Stimulated activated CD4-positive, alpha-beta T cell treated with anti-CD3 and anti-CD28 coated beads, Interleukin-2, amount 100 ng/mL, for 48 hours (primary cell): ENCODE measurements at places on chromosomes 4 and X.
A peak's percentile ranks its signal among the peaks of the same experiment; 100 is the strongest.

DNA sequence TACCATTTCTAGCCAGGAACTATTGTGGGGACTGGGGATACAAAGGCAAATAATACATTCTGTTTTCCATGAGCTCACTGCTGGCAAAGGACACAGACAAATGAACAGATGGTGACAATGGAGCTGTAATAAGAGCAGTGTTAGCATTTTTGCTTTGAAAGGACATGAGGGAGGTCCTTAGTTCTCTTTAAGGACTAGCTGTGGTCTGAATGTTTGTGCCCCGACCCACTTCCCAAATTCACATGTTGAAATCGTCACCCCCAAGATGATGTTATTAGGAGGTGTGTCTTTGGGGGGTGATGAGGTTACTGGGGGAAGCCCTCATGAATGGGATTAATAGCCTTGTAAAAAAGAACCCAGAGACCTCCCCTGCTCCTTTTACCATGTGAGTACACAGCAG lies 30.3 kb downstream of the CCNG2 start:
- no peak for DNase-seq

GRCh38 chrX:109936598-109936997 lies 66.3 kb upstream of the TMEM164 start:
- no peak for DNase-seq

DNA sequence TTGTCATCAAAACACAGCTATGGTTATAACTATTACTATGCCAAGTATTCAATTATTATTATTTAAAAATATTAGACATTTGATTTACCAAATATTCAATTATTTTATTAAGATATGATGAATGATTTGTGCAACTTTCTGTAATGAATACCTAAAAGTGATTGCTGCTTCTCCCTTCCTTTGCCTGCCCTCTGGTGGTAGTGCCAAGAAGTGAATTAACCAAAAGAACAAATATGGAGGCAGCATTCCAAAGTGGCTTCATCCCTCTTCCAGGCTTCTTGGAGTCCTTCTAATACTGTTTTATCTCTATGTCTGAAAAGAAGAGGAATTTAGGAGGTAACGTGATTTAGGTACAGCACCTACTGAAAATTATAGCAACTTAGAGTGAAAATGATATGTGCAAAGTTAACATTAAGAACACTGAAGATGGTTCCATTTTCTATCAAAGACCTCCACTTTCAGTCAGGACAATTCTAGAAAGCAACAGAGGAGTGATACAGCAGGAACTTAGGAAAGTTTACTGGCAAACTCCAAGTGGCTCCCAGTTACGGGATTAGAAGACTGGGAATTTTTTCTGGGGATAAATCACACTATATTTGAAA lies 43.0 kb downstream of the ENPEP start:
- peak; percentile 5 for DNase-seq

- DNase-seq: no peak
Measured at GRCh38 chrX:109281483-109282275, 200.2 kb downstream of the GUCY2F start.

DNA sequence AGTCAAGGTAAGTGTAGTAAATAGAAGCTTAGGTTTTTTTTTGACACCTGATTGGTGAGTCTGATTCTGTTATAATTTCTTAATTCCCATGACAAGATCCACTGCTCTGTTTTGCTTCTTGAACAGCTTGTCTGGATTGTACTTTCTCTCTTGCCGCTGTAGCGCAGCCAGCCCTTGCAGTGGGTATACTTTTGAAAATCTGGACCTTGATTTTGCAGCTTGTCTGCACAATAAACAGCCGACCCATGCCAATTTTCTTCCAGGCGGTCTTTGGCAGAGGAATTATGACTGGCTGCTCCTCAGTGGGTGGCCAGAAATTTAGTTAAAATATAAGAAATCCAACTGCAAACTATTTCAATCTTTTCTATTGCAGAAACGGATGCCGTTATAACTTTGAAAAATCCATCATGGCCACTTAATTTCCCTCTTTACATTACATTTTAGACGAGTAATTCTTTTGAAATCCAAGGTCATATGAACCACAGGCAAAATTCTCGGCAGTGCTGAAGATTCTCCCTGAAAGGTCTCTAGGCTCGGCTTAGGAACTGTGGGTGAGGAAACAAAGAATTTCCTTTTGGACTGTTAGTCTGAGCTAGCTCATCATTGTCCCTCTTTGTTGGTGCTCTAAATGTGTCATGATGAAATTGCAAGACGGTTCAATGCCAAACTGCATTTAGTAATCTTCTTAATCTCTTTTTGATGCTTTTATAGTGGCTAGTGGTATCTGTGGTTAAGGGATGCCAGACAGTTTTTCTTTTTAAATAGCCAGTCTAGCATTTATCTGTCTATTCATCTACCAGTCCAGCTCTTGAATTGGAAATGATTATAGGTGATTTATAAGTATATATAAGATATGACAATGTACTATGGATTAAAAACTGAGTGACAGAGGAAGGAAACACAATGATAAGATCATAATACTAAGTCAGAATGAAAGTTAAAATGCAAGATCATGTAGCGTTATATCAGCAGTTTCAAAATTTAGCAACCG lies 31.5 kb upstream of the PTTG2 start:
- no peak for DNase-seq

DNA sequence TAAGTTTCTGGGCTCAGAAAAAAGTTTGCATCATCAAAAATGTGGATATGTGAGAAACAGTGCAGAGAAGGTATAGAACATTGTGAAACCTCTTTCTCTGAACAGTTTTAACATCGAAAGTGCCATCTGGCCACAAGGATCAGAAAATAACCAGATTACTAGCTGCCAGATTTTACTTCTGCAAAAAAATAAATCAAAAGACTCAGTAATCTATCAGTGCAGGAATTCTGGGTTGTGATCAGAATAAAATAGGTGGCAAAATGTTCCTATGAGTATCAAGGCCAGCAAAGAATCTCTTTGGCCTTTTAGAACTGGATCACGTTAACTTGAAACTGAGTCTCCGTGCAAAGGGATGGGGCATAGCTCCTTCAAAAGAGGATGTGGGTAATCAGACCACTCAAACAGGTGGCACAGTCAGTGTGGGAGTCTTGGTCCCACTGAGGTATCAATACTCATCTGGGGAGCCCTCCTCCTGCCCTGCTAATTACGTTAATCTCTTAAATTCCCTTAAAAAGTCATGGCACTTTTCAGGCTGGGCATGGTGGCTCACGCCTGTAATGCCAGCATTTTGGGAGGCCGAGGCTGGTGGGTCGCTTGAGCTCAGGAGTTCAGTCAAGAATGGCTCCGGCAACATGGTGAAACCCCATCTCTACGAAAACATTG lies 26.7 kb upstream of the RBM47 start:
- no peak for DNase-seq

DNA sequence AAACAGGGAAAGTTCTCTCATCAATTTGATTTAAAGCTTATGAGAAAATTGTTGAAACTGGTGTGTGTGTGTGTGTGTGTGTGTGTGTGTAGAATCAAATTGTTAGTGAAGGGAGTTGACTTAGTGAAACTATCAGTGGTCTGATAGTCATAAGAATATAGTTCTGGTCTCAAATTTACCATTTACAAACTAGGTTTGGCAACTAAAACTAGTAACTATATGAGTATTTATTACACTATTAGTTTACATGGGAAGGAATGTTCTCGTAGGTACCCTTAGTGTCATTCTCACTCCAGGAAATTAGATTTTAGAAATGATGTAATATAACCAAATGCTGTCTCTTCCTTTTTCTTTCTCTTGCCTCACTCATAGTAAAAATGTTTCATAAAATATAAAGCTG lies 11.9 kb downstream of the SULT1E1 start:
- no peak for DNase-seq
